AG10803 (cell line): ENCODE measurements at places on chromosomes 4 and X.

- peak; percentile 22 for DNase-seq
Measured at GRCh38 chr4:100348473-100348872, 158.2 kb upstream of the DDIT4L start.

GRCh38 chr4:107570952-107571351, 149.1 kb downstream of the PAPSS1 start:
- DNase-seq: no peak

DNA sequence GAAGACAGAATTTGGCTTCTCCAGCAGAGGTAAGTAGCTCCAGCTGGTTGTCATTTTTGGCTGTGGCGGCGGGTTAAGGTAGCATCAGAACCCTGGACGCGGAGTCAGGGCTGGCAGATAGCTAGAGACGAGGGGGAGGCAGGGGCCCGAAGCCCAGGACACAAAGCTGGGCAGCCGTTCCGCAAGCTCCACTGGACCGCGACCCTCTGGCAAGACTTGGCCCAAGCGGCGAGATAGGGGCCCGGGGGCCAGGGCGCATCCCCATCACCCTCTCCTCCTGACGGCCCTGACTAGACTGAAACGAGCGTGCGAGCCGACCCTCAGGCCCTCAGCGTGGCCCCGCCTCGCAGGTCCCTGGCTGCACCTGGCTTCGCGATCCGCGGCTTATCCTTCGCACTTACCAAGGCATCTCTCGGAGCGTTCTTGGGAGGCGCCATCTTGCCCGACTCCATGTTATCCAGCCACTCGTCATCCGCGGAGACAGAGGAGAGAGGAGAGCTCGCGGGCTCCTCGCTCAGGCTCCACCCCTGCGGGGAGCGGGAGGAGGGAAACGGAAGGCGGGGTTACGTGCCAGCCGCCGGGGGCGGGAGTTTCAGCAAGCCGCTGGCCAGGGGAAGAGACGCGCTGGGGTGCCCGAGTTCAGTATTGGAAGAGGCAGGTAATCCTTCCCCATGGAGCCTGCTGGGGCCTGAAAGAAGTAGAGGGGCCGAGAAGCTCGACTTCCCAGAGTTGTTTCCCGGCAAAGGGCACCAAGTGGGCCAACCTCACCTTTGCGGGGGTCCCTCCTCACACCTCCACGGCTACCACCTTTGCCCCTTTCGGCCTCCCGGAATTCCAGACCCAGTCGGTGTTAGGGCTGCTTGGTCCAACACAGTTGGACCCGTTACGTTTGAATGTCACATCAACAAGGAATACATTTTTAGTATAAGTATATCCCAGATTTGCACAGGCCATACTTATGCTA, at the start of gene TAF9B:
Gene TAF9B (minus strand): TSS at position 491 of the 964 bp plus-strand sequence. CDS start 39 bp downstream, at position 452.
- DNase-seq: peak; percentile 75

- no peak for DNase-seq
Measured at GRCh38 chr4:187499956-187500355, 495.6 kb upstream of the ZFP42 start.

- no peak for DNase-seq
Measured at GRCh38 chr4:53781629-53782457, 190.6 kb upstream of the LNX1 start.

- peak; percentile 29 for DNase-seq
Measured at GRCh38 chr4:95255396-95256107, 293.2 kb downstream of the UNC5C start.

DNA sequence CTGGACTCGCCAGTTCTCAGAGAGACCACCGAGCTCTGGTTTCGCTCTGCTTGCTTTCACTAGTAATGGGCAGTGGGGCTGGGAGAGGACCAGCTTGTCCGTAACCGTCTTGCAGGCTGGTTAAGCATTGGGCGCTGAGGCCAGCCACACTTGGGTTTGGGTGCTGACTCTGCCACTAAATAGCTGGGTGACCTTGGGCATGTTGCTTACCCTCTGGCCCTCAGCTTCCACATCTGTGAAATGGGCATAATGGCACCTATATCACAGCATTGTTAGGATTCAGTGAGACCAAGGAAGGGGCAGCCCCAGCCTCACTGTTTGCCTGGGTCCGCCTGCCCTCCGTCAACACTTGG, 43.5 kb downstream of the EVC start:
- no peak for DNase-seq

DNA sequence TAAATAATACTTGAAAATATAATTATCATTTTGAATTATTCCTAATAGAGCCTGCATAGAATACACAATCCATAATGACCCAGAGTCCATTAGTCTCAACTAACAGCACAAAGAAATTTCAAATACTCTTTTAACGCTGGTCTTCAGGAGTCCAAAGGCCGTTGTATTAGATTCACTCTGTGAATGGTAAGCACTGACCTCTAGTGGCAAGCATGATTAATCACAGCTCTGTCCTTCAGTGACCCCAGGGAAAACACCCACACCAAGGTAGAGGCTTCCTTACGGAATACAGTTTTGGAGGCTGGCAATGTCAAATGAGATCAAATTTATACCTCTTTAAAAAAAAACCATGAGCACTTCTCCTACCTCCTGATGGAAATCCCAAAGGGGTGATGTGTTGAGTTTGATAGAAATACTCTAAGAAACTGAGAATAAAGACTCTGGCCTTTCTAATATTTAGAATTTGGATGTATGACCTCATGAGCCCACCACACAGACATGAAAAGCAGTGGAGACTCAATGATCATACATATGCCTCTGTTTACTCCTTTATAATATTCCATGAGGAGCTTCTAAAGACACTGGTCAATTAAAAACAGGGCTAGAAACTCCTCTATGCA, 147.2 kb upstream of the DKK2 start:
- peak; percentile 68 for DNase-seq

DNA sequence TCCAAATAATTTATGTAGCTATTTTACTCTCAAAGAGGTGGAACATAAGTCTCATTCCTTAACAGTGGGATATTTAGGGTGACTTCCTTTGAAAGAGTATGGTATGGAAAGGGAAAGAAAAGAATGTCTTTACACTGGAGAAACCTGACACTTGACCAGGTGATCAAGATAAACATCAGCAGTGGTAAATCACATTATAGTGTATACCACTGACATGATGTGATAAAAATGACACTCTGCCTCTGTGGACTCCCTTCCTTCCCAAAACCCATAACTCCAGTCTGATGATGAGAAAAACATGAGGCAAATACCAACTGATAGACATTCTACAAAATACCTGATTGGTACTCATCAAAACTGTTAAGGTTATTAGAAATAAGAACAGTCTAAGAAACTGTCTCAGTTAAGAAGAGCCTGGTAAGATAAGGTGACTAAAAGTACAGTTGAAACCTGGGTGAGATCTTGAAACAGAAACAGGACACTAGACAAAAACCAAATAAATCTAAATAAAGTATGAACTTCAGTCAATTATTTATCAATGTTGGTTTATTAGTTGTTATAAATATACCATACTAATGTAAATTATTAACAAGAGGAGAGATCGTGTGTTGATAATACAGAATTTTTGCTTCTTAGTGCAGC, 144.2 kb upstream of the PCDH18 start:
- no peak for DNase-seq

GRCh38 chr4:145773581-145774234, 93.8 kb downstream of the C4orf51 start:
- DNase-seq: no peak

- no peak for DNase-seq
Measured at GRCh38 chr4:78722320-78722719, 53.8 kb upstream of the BMP2K start.

DNA sequence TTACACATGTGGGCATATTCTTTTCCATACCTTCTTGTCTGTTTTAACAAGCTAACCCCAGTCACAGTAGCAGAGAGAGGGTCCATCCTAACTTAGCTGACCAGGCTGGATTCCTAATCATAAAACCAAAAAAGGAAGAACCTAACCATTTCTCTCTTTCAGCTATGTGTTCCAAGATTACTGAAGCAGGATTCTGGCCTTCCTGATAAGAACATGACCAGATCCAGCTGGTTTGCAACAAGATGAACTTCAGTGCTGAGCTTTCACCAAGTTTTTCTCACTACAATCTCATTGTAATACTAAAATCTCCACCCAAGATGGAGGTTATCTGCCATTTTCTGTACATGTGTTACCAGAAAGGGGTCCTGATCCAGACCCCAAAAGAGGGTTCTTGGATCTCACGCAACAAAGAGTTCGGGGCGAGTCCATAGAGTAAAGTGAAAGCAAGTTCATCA, 20.4 kb upstream of the UBA6 start:
- no peak for DNase-seq

DNA sequence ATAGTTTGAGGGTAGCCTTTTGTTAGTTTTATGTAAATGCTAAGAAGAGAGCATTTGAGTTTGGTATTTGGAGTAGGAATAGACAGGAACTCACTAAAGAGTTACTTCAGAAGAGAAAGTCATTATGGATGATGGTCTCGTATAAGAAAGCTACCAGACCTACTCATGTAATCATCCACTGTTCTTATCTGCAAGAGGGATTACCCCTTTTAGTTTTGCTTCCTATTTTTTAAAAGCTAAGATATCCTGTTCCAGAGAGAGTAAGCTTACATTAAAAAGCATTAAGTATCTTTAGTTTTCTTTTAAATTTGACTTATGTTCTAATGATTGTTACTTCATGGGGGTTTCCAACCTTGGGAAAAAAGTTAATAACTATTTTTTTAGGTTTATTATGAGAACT, 12.5 kb upstream of the ART3 start:
- no peak for DNase-seq

DNA sequence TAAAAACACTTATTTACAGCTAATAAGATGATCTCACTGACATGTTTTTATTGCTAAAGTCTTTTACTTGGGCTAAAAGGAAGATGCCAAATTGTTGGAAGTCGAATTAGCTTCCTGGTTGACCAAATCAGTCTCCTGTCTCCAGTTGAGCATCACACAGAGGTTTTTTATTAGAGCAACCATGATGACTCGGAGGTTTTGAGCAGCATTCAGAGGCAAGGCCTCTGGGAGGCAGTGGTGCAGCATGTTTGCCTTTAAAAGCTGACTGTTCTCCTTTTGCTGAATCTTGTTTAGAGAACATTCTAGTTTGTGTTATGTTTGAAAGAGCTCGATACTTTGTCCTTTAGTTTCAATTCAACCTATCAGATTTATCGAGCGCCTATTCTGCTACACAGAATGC, 2.1 kb downstream of the UCHL1 start:
- peak; percentile 63 for DNase-seq

GRCh38 chrX:153877571-153878261, 8.3 kb downstream of the L1CAM start:
- DNase-seq: no peak

DNA sequence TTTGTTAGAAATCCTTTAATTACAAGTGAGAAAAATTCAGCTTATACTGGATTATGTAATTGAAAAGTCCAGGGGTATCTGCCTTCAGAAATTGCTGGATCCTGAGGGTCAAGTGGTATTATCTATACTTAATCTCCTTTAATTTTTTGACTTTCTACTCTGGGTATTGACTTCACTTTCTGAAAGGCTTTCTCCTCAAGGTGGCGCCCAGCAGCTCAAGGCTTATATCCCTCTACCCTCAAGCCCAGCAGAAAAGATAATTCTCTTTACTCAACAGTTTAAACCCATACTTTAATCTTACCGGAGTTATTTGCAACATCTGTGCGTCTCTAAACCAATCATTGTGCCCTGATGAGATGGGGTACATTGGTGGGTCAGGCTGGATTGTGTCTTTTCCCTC, 129.5 kb downstream of the LARP7 start:
- DNase-seq: peak; percentile 48

- DNase-seq: no peak
Measured at GRCh38 chr4:93605163-93605562, 223.4 kb upstream of the ATOH1 start.

DNA sequence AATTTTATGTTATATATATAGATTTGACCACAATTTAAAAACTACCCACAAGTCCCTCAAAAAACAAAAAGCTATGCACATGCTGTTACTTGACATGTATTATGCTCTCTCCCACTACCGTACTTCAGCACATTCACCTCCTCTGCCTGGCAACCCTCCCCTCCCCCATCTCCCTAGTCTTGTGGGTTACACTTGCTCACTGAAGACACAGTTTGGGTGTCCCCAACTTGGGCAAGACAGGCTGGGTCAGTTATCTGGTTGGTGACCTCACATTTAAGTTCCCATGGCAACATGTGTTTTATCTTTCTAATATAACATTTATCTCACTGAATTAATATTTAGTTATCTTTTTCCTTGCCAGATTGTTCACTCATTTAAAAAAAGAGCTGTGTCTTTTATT, 32.7 kb downstream of the SEC24D start:
- no peak for DNase-seq

DNA sequence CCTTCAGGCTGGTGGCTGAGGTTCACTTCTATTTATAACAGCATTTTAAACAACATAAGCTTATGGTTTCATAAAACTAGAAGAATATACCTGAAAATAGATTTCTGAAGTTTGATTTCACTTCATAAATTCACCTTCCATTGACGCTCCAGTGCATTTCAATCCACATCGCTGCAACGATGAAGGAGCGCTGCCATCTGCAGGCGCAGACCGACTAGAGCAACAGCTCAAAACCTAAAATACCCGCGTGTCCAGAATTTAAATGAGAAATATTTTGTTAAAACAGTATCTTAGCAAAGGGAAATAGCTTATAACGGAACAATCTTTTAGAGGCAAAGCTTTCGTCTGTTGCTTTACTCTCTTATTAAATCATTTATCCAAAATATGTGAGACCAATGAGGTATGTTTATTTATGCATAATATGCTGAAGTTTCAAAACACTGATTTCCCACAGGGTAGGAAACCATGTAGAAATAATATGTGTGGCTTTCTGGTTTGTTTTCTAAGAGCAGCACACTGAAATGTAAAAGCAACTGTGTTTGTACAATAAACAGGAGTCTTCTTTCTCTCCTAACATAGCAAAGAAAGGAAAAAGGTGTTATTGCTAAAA, 816.4 kb upstream of the FRG1 start:
- peak; percentile 25 for DNase-seq

- peak; percentile 25 for DNase-seq
Measured at GRCh38 chr4:48692897-48693296, 87.2 kb downstream of the FRYL start.

DNA sequence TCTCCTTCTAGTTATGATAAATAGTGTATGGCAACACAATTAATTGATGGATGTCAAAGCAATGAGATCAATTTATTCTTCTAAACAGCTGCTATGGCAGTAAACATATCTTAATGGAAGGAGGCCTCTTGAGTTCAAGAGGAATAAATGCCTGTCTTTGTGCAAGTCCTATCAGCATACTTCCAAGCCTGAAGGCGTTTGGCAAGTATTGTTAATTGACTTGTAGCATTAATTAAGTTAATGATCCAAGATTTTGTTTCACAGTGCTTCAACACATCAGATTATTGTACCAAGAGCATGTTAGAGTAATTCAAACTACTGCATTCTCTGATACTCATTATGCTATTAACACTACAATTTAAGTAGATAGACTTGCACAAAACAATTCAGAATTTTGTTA, 144.8 kb downstream of the FAT4 start:
- no peak for DNase-seq

GRCh38 chr4:76374798-76375197, 46.1 kb downstream of the CCDC158 start:
- DNase-seq: no peak

- DNase-seq: no peak
Measured at GRCh38 chrX:120468071-120468470, 1.0 kb downstream of the LAMP2 start.

GRCh38 chrX:131614241-131614640, 70.4 kb downstream of the OR13H1 start:
- no peak for DNase-seq

- DNase-seq: peak; percentile 69
Measured at GRCh38 chrX:74133156-74133796, 170.7 kb upstream of the ZCCHC13 start.
